NCI-H524 (cell line): ENCODE measurements at places on chromosomes 1 and 21.

DNA sequence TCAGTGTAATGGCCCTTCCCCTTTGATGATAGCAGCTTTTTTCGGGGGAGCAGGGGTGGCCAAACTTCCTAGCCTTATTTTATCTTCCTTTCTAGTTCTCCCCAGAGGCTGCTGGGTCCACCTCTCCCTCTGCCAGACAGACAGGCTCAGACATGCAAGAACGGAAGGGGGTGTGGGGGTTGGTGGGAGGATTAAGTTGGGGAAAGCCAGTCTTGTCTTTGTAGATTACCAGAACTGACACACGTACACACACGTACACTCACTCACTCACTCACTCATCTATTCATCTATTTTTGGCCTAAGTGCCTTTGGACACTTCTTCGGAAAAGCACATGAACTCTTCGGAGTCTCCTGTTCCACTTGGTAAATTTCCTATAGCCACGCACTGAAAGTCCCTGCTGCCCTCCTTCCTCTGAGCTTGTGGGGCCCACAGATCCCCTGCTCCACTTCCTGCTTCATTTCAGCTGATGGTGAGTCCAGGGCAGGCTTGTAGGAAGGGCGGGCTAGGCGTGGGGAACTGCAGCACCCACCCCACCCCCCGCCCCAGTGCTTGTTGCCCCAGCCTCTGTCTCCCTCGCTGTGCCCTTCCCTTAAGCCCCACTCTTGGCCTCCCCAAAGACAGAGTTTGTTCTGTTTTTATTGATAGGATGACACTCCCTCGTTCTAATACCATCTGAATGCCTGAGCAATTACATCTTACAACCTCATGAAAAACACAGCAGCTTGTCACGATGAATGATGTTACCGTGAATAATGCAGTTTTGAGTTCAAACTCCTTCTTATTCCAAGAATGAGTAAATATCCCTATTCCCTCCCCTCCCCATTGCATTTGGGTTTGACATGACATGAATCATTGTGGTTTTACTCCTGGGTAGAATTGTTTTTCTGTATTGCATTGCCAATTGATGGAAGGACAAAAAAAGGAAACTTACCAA, 60.7 kb upstream of the ATP5PO start:
- peak; percentile 5 for DNase-seq

DNA sequence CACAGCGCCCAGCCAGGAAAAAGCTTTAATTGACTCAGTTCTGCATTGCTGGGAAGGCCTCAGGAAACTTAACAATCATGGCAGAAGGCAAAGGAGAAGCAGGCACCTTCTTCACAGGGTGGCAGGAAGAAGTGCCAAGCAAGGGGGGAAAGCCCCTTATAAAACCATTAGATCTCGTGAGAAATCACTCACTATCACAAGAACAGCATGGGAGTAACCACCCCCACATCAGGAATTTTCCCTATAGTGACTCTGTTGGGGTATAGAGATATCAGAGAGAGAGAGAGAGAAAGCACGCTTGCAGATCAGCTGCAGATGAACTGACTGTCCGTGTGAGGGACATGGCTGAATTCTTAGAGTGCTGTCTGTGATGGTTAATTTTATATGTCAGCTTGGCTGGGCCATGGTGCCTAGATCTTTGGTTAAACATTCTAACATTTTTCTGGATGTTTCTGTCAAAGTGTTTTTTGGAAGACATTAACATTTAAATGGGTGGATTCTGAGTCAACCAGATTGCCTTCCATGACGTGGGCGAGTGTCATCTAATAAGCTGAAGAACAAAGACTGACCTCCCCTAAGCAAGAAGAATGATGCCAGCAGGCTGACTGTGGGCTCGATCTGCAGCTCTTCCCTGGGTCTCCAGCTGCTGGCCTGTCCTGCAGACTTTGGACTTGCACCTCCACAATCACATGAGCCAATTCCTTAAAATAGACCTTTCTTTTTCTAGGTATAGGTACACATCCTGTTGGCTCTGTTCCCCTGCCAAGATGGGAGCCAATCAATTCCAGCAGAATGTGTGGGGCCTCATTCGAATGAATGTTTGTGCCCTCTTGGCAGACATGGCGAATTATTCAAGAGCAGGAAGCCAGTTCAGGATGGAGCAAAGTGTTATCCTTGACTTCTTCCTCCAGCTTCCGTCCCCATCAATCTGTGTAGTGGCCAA, 21.4 kb upstream of the CPT2 start:
- no peak for DNase-seq

GRCh38 chr1:235423214-235423652, 56.0 kb downstream of the TBCE start:
- DNase-seq, result no peak

- no peak for DNase-seq
These were observed 75.0 kb downstream of the USP24 start for GRCh38 chr1:55140137-55140536.

DNA sequence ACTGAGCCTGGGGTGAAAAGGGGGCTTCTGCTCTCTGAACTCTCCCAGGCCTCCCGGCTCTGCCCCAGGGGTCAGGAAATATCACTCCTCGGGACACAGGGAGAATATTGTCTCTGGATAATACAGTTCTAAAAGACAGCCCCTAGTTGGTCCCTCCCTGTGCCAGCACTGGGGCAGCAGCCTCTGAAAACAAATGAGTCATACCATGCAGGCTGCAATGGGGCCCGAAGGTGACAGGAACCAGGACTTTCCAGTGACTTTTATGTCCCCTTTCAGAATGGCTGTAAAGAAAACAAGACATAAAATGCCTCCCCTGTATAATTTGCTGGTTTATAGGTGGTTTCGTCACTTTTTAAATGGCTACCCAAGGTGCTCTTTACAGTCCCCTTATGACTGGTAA, 360.0 kb downstream of the NPHP4 start:
- DNase-seq, result no peak

DNA sequence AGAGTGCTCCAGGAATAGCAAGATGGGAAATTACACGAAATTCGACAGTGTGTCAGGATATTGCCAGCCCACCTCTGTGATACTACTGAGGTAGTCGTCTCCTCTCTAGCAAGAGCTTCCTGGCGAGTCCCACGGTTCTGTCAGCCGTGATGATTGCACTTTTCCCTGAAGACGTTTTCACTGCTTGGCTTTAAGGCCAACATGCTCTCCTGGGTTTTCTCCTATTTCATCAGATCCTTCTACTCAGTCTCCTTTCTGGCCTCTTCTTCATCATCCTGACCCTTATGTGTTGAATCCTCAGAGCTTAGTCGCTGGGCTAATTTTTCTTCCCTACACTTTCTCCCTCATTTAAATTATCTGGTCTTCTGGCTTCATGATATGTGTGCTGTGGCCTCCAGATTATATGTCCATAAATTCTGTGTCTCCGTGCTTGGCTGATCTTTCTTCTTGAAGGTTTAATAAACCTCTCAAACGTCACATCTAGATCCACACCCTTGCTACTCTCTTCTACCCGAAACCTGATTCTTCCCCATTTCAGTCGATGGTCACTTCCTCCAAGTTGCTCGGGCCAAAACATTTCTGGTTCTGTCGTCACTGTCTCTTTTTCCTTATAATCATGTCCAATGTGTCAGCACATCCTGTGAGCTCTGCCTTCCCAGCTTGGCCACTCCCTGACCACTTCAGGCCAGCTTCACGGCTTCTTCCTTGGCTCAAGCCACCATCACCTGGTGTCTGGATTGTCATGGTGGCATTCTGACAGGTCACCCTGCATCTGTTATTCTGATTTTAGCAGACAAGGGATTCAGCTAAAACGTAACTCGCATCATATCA, 12.2 kb downstream of the OR2B11 start:
- DNase-seq, result no peak

DNA sequence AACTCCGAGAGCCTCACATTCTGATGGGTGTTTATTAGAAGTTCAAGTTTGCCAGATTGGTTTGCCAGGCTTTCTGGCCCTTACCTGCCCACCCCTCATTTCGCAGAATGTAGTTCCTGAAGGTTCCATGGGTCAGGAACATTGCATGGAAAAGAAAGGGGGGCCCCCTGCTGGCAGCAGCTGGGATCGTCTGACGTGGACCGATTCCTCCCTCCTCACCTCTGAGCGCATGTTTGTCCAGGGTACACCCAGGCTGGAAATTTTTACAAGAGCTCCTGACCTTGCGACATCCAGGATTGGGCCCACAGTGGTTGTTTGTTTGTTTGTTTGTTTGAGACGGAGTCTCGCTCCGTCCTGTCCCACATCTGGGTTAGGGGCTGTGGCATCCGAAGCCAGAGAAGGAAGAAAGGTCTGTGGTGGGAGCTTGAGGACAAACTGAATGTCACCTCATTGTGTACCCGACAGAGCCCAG, 126.0 kb upstream of the TMEM51 start:
- no peak for DNase-seq

DNA sequence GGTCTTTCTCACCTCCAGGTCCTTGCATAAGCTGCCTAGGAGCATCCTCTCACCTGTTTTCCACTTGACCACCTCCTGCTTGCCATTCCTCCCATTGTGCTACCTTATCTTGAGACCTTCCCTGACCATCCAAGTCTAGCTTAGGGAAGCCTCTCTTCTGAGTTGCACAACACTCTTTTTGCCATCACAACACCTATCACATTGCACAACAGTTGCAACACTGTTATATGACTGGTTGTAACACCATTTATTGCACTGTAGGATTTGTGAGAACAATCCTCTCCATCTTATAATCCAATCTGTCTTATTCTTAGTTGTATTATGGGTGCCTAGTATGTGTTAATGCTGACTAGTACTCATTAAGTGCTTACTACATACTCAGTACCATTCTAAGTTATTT, 488.7 kb downstream of the OMA1 start:
- no peak for DNase-seq

DNA sequence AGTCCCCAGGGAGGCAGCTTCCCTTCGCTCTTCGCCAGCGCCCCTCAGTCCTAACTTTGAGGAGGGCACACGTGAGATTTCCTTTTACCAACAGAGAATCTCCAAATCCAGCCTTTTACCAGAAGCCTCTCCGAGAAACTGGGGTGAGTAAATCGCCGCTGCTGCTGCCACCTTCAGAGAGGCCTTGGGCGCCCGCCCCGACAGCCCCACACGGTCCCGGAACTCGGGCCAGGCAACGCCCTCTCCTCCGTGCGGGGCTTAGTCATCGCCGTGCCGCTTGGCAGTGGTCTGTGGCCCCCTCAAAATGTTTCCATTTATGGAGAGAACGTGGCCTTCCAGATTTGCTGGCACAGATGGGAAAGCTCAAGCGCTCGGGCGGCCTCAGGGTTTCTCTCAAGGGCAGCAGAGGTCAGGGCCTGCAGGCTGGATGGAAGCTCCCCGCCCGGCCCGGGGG, 41.4 kb upstream of the COL6A2 start:
- no peak for DNase-seq

DNA sequence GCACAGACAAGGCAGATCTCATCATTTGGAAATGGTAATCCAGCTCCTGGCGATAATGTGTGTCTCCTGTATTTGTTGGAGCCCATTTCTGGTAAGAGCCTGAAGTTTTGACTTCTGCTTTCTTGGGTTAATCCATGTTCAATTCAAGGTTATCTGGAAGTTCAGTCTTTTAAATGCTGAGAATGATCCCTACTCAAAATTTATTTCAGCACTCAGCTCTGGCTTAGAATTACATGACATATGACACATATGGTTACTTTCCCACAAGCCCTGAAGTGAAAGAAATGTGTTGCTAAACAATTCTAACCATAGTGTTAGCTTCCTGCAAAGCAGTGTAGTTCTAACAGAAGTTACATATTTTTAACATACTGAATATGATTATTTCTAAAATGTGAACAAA, 2.7 kb downstream of the PTGFR start:
- DNase-seq, result no peak

DNA sequence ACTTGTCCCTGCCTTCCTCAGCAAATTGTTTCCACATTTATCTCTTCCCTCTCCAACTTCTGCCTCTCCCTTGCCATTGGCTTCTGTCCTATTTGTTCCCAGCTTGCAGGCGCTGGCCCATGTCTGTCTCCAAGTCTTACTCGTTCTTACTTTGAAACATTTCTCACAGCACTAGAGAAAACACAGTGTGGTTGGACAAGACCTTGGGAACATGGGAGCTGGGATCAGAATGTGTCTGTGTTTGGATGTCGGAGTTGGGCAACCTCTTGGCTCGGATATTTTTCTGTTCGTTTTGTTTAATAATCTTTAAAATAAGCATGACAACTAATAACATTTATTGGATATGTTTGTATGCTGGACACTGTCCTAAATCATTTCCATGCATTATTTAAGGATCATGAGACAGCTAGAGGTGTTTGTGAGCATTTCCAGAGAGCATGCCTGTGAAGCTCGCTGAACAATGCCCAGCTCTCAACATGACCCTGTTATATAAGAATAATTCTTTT, 5.9 kb upstream of the BRWD1 start:
- no peak for DNase-seq

- no peak for DNase-seq
These were observed 35.0 kb upstream of the PRKACB start for GRCh38 chr1:84108900-84109578.

GRCh38 chr21:14273736-14274538, 58.0 kb downstream of the RBM11 start:
- DNase-seq, result no peak
